ENCODE measurements at places on chromosomes 3 and 15.

- DNase-seq: no peak
Measured at GRCh38 chr15:85874236-85874635, 79.5 kb upstream of the KLHL25 start.

- no peak for DNase-seq
Measured at GRCh38 chr3:143210141-143210540, 90.6 kb downstream of the CHST2 start.

- DNase-seq: no peak
Measured at GRCh38 chr15:75631935-75632334, 6.4 kb upstream of the SNUPN start.

DNA sequence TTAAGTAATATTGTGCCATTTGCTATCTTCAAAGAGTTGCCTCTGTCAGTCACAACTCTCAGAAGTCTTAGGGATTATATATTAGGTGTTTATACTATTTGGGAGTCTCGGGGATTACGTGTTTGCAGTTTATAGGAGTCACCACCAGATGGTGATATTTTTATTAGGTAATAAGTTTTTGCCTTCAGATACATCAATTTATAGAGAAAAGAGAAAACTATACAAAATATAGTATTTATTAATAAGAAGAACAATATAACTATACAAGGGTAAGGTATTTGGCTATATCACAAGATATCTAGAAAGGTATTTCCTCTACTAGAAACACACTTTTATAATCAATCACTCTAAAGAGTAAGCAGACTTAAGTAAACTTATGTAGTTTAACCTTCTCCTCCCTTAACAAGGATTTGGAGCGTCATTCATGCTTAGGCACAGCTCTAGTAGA is 10.7 kb upstream of the DHX36 start:
- no peak for DNase-seq

DNA sequence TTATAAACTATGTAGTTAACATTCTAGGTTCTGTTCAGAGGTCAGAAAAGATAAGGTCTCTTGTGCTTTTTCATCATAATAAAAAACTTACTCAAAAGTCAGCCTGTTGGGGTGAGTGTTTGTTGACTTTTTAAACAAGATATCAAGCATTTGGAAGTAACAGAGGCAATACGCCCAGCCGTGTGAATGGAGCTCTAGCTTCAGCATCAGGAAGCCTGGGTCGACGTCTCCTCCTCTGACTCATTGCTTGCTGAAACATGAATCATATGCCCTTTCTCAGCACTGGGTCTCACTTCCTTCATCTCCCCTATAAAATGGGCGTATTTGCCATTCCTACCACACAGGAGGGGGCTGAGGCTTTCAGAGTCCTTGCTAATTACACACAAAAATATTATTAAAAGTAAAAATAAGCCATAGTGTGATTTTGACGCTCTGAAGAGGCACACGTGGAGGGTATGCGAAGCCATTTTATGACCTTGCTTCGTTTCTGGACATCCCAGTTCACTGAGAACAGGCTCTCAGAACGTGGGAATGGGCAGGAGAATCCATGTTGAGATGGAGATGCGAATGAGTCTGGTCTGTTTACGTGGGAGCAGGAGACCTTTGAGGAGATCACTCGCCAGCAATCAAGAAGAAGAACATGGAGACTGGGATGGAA is 220.8 kb upstream of the TPRG1 start:
- peak; percentile 79 for DNase-seq

GRCh38 chr3:153277029-153277428 is 115.0 kb downstream of the RAP2B start:
- no peak for DNase-seq

- no peak for DNase-seq
Measured at GRCh38 chr15:73323956-73324355, 44.8 kb downstream of the HCN4 start.

- DNase-seq: no peak
Measured at GRCh38 chr3:120177707-120178306, 83.6 kb upstream of the GSK3B start.

- DNase-seq: no peak
Measured at GRCh38 chr15:62444104-62445022, 279.3 kb upstream of the C2CD4B start.

DNA sequence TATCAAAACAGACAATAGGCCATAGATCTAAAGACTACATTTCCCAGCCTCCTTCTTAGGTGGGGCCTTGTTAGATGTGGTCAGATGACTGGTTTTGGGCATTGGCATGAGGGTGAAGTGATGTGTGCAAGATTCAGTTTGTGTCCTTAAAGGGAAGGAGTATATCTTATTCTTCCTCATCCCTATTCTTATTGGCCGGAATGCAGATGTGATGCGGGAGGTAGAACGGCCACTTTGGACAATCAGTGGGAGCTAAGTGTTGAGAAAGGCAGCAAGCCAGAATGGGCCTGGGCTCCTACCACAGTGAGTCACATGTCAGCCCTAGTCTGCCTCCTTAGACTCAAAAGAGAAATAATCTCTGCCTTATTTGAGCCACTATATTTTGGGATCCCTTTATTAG is 89.8 kb upstream of the MEX3B start:
- no peak for DNase-seq

DNA sequence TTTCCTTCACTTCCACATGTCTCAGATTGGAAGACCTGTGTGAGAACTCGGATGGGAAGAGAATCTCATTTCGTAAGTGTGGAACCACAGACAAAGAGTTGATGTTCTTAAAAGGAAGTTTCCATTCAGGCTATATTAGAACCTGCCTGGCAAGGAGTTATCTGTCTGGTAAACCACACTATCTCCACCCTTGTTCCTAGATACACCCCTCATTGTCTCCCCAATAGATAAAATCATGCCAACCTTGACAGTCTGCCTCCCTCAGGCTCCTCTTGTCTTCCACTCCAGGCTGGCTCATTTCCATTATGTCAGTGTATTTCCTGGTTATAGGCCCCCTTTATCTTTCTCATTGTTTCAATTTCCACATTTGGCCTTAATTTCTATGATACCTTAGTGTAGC is 89.2 kb downstream of the TMEM108 start:
- no peak for DNase-seq

DNA sequence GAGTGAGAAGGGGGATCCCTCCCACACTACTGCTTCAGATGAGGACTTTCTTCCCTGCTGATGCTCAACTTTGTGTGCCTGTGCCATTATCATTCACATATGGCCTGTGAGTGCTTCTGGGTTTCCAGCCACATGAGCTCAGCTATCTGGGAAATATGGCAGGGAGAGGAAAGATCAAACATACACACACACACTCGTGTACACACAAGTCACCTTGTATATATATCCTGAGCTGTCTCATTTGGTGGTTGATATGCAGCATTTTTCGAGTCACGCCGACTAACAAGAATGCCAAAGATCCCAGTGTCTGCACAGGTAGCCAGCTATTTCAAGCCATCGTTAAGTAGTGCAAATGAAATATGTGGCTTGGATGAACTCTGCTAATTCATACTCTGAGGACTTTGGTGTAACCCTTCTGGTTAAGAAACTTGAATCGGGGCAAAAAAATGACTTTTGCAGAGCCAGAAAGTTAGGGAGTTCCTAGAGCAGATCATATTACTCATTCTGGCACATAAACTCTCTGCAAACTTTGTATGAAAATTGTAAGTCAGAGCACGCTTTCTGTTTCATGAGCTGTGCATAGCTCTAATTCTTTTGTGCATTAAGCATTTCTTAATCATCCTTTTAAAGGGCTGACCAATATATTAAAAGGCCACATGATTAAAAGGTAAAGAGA is 24.9 kb upstream of the WNT5A start:
- DNase-seq: no peak

GRCh38 chr3:194671511-194671899 is 486 bp downstream of the LSG1 start:
- peak; percentile 29 for DNase-seq
